Right ventricle myocardium superior (tissue), 1 donor: ENCODE measurements at places on chromosomes 6 and 20. TPM values are rescaled to one million over a fixed set of nuclear protein-coding genes. Genes with fewer than 3 reads are reported as not detected.

- DNase-seq, result no peak
Measured at GRCh38 chr20:58822748-58823730, 27.7 kb downstream of the GNAS-AS1 start.

The KCNK5 gene
- total RNA-seq, result 0.65 TPM

The CALHM4 gene
- not detected for total RNA-seq

GRCh38 chr6:137653706-137654059 is 159.5 kb upstream of the OLIG3 start:
- DNase-seq, result no peak

DNA sequence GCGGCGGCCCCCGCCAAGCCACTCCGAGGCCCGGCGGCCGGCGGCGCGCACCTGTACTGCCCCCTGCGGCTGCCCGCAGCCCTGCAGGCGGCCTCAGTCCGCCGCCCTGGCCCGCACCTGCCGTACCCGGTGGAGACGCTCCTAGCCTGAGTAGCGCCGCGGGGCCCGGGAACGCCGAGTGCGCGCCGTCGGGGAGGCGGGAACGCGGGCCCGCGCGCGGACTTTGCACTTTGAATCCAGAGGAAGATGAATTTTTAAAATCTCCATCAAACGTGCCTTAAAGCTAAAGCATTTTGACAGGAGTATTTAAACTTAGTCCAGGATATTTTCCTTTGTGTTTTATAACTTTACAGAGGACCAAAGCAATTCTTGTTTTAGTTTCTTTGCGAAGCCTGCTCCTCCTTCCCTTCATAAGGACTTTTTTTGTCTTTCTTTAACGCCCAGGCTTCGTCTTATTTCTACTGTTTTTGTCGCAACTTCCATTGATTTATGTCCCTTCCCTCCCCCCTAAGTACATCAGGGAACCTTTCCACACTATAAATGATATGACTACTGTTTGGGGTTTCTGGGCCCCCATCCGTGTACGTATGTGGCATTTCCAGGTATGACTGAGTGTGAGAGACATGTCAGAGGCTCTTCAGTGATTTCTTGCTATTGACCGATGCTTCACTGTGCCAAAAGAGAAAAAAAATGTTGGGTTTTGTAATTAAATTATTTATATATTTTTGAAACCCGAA is 2.0 kb downstream of the FOXQ1 start:
- DNase-seq, result no peak

- no peak for DNase-seq
Measured at GRCh38 chr20:11791835-11792567, 125.7 kb upstream of the BTBD3 start.

- DNase-seq, result no peak
Measured at GRCh38 chr6:31720196-31720770, 1.3 kb downstream of the LY6G6C start.

- no peak for DNase-seq
Measured at GRCh38 chr6:15283986-15284361, 38.1 kb downstream of the JARID2 start.

DNA sequence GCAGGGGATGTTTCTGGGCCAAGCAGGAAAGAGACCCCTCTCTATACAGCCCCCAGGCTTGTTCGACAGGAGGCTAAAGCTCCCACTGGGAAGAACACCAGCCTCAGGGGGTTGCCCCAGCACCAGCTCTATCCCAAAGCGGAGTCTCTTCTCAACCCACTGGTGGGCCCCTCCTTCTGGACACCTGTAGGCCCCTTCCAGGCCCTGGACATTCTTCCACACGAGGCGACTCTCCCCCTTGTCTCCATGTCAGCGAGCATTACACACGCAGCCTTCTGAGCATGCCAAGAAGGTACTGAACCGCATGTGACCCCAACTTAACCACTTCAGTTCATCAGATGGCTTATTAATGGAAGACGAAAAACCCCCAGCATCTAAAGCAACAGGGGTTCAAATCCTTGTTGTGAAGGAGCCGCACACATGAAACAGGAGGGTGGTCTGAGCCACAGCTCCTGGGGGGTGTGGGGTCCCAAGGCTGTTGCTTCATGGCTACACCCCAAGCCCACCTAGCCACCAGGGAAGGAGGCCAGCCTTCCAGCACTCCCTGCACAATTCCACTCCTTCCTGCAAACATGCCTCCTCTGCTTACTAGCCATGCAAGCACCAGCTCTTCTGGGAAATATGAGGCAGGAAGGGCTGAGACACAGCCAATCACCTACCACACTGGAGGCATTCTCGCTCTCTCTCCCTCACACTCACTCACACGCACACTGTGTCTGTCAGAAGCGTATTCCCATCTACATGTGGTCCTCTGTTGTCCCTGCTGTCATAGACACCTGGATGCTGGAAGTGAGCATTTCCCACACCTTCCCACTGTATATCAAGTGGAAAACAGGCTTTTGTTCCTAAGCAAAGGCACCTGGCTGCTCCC is 104.5 kb downstream of the NOL4L start:
- DNase-seq, result no peak

The C6orf58 gene
- not detected for total RNA-seq

GRCh38 chr6:133815313-133815712 is 73.6 kb upstream of the TCF21 start:
- DNase-seq, result no peak

The PPP1R14C gene
- total RNA-seq, result 131 TPM

- DNase-seq, result no peak
Measured at GRCh38 chr6:45783716-45784115, 231.9 kb downstream of the CLIC5 start.

DNA sequence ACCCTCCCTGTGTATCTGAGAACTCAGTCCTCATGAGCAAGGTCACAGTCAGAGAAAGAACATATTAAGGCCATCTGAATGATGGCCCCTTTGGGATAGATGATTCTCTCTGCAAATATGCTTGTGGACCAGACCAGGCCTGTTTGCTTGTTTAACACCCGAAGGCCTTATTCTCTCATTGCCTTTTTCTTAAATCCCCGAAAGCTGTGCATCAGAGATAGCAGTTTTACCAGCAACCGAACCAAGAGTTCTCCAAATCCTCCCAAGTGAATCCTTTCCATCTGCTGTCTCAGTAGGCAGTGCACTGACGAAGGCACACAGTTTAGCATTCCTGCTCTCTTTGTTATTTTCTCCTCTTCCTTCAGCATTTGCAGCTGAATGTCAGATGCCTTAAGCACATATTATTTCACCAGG is 79.8 kb downstream of the TRMT6 start:
- DNase-seq, result no peak

- no peak for DNase-seq
Measured at GRCh38 chr20:47876311-47877088, 91.2 kb upstream of the SULF2 start.

- no peak for DNase-seq
Measured at GRCh38 chr6:116102873-116103272, 2.2 kb downstream of the NT5DC1 start.

DNA sequence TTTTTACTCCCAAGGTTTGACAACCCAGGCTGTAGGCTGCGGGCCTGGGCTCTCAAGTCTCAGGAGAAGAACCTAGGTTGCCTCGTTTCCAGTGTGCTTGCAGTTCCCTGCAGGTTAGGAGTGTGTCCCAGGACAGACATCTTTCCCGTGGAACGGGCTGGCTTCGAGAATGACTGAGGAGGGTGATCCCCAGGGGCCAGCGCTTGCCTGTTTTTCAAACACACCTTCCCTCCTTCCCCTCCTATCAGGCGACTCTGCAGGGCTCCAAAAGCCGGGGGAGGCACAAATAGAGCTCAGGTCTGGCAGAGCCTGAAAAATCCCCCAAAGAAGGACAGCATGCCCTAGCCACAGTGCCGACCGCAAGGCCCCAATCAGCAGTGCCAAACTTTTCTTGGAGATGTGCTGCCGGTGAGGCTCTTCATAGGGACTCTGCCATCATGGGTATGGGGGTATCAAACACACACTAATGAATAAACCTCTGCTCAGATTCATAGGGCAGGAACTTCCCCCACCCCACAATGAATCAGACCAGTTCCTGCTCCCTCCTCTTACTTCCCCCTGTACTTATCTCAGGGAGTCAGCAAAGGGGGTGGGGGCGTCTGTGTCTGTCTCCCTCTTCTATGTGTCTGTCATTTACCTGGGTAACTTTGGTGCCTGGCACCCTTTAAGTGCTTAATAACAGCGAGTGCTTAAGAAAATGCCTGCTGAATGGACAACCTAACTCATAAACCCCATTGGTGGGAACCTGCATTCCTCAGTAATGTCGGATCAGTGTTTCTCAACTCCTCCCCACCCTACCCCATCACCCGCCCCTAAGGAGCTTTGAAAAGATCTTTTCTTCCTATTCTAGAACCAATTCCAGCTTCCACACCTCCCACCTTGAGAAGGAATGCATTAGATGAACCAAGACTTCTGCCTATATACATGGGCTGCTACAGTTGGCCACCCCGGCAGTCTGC is 1.6 kb downstream of the KCNG1 start:
- DNase-seq, result no peak

The SLC22A2 gene
- total RNA-seq, result not detected

DNA sequence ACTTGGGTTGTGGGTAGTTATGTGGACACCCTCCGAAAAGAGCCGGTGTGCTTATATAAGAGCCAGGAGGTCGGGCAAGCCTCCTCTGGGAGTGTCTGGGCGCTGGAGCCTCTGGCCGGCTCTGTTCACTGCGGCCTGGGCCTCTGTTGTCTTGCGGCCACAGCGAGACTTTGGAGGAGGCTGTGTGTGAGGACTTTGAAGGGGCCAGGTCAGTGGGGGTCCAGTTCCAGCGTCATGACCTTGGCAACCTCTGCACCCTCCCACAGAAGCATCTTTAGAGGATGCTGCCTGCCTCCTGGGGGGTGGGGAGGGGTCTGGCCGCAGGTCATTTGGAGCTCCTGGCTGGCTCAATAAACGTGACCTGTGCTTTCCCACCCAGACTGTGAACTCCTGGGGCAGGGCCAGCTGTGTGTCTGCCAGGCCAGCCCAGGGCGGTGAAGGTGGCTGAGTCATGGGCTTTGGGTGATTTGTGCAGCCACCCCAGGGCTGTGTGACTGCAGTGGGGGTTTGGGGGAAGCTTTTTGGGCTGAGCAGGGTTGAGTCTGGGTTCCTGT is 1.2 kb downstream of the TCEA2 start:
- DNase-seq, result no peak

DNA sequence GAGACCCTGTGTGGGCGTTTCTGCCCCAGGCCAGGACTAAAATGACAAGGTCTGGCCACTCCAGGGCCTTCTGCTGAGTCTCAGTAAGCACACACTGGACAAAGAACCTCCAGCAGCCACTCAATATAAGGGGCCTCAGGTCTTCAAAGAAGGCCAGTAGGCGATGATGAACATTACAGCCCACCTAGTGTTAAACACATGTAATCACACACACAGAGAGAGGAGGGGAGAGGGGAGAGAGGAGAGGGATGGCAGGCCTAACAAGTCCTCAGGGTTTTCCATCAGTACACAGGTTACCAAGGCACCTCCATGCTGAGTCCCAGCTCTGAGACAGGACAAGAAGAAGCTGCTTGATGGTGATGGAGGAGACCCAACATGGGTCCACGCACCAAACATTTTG is 325.6 kb downstream of the PTPRT start:
- DNase-seq, result no peak

- DNase-seq, result no peak
Measured at GRCh38 chr6:20924911-20925543, 390.8 kb downstream of the CDKAL1 start.

DNA sequence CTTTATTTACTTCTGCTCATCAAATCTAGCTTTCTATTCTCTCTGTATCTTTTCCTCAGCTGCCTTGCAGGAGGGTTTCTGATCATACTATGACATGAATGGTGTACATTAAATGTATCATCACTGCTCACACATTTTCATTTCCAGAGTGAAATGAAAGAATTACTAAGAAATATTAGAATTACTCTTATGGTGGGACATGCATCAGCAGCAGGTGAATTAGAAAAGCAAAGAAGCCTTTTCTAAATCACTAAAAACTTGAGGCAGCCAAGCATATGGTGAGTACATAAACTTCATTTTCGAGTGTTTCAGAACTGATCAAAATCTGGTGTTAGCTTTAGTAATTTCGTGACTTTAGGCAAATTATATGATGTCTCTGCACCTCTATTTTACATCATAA is 23.6 kb downstream of the IL17A start:
- no peak for DNase-seq

DNA sequence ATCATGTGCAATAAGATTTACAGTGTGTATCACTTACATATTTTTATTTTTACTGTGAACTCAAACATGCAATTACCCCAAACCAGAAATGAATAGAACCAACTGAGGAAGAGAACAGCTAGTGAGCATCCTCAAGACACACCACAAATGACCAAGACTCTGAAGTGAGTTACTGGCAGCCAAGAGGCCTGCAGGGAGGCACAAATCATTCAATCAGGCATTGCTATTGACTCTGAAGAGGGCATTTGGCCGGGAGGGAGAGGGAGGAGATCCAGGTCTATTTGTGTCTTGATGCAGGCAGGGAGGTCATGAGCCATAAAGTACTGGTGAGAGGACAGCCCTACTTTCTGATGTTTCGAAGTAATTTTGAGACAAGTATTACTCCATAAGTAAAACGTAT is 257.7 kb downstream of the BCKDHB start:
- DNase-seq, result no peak

The IL17A gene
- total RNA-seq, result not detected

The PROKR2 gene
- not detected for total RNA-seq

The SRSF12 gene
- not detected for total RNA-seq

- DNase-seq, result peak; percentile 40
Measured at GRCh38 chr6:158043008-158043407, 61.3 kb downstream of the SYNJ2 start.

The MROH8 gene
- 3.8 TPM for total RNA-seq

DNA sequence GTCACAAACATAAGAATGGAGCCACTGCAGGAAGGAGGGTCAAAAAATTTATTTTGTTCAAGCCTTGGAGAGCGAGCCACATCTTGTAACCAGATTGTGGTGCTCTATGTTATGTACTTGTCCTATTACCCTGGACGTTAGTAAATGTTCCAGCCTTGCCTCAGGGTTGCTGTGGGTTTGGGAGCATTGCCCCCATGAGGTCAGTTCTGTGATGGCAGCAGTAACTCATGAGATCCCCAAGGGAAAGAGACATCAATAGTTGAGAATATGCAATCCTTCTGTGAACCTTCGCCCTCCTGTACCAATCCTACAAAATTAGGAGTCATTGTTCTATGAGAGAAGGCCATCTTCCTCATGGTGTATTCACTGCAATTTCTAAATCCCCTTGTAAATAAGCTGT is 16.4 kb upstream of the CFAP206 start:
- DNase-seq, result no peak

The TMC2 gene
- total RNA-seq, result not detected

DNA sequence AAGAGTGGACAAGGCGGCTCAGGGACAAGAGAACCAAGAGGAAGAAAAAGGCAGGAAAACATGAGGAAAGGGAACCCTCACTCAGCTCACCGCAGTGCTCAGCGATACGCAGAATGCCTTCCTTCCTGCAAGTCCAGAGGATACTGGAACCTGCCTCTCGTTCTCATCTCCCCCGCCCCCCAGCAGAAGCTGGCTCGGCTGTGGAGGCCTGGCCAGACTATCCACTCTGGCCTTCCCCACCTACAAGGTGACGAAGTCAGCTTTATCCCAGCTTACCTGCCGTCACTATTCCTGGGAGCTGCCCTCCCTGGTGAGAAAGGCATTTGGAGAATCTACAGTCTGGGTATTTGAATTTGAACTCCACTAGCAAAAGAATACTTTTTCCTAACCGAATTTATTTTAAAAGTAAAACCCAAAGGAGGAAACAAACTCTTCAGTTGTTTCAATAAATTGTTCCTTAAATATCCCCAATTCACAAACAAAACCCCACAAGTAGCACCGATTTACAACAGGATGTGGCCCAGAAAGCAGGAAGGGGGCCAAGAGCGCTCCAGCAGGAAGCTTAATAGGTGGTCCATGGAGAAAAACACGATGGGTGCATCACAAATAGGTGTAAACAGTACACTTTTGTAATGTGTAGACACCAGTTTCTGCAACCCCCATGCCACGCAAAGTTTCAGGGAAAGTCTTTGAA is 2.1 kb upstream of the DIDO1 start:
- DNase-seq, result no peak

The GLP1R gene
- total RNA-seq, result 6.5 TPM

The PCK1 gene
- total RNA-seq, result 2.3 TPM

The UNC5CL gene
- total RNA-seq, result 0.40 TPM
